ENCODE measurements at places on chromosomes 16 and 17. TPM values are rescaled to one million over a fixed set of nuclear protein-coding genes. Genes with fewer than 3 reads are reported as not detected.

Gene FOXN1
- total RNA-seq, result not detected

DNA sequence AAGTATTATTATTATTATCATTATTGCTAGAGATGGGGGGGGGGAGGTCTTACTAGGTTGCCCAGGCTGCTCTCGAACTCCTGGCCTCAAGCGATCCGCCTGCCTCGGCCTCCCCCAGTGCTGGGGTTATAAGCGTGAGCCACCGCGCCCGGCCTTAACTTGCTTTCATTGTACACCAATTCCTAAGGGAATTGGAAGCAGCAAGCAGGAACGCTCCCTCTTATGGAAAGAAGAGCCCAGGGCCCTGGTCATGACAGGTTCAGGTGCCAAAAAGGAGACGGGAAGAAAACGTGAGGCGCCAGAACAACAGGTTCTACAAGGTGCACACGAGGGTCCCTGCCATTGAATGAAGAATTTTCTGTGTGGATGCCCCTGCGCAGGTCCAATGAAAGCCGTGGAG is 540 bp upstream of the RPL38 start:
- H3K27me3 ChIP-seq, result peaks cover 23% of the 10 kb centered on the region
- H3K4me1 ChIP-seq, result peaks cover 31% of the 10 kb centered on the region
- no peak for DNase-seq

Gene ABCA10
- 0.44 TPM for total RNA-seq

DNA sequence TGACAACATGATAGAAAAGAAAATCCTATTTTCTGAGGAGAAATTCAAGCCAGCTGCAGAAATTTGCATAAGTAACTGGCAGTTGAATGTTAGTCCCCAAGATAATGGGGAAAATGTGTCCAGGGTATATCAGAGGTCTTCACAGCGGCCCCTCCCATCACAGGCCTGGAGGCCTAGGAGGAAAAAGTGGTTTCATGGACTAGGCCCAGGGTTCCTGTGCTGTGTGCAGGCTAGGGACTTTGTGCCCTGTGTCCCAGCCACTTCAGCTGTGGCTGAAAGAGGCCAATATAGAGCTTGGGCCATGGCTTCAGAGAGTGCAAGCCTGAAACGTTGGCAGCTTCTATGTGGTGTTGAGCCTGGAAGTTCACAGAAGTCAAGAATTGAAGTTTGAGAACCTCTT is 35.6 kb downstream of the TMEM100 start:
- H3K27ac ChIP-seq, result no peak overlapping the region
- DNase-seq, result no peak
- no peaks in the 10 kb centered on the region for H3K36me3 ChIP-seq
- no peak overlapping the region for H3K4me3 ChIP-seq
- H3K4me1 ChIP-seq, result no peaks in the 10 kb centered on the region
- H3K27me3 ChIP-seq, result peaks cover 6% of the 10 kb centered on the region

GRCh38 chr17:73470316-73470826 is 158.6 kb upstream of the CDC42EP4 start:
- H3K27ac ChIP-seq, result no peak overlapping the region
- no peaks in the 10 kb centered on the region for H3K27me3 ChIP-seq
- H3K36me3 ChIP-seq, result no peaks in the 10 kb centered on the region

GRCh38 chr16:66605979-66606751 is 1.7 kb downstream of the CMTM3 start:
- H3K4me1 ChIP-seq, result peaks cover 33% of the 10 kb centered on the region
- peak overlapping the region; percentile 90 for H3K4me3 ChIP-seq
- peaks cover 19% of the 10 kb centered on the region for H3K36me3 ChIP-seq

- no peak for DNase-seq
- H3K36me3 ChIP-seq, result no peaks in the 10 kb centered on the region
- no peaks in the 10 kb centered on the region for H3K27me3 ChIP-seq
- H3K4me3 ChIP-seq, result no peak overlapping the region
- H3K27ac ChIP-seq, result no peak overlapping the region
Measured at GRCh38 chr16:35733971-35734702, 2274.7 kb downstream of the TP53TG3F start.

Gene GRIN2C
- 0.34 TPM for total RNA-seq

GRCh38 chr16:11253995-11254912 is 1.8 kb downstream of the SOCS1 start:
- peaks cover 40% of the 10 kb centered on the region for H3K36me3 ChIP-seq
- no peaks in the 10 kb centered on the region for H3K27me3 ChIP-seq
- H3K4me1 ChIP-seq, result peaks cover 46% of the 10 kb centered on the region
- H3K27ac ChIP-seq, result peak overlapping the region; percentile 90

DNA sequence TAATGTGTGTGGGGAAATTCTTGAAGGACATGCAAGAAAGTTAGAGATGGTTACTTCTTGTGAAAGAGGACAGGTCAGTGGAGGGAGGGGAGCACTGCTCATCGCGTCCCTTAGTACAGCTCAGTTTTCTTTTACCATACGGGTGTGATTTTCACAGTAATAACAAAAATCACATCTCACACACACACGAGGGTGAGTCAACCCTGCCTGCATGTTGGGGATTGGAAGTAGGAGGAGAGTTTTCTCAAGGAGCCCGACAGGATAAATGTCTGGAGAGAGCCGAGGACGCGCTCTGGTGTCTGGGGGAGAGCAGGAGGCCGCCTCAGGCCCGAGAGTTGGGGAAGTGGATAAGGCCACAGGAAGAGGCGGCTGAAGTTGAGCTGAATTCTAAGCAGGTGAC is 16.4 kb downstream of the PLCD3 start:
- no peak overlapping the region for H3K27ac ChIP-seq
- H3K4me1 ChIP-seq, result no peaks in the 10 kb centered on the region
- no peaks in the 10 kb centered on the region for H3K36me3 ChIP-seq
- DNase-seq, result no peak
- H3K27me3 ChIP-seq, result peaks cover 7% of the 10 kb centered on the region
- no peak overlapping the region for H3K4me3 ChIP-seq

DNA sequence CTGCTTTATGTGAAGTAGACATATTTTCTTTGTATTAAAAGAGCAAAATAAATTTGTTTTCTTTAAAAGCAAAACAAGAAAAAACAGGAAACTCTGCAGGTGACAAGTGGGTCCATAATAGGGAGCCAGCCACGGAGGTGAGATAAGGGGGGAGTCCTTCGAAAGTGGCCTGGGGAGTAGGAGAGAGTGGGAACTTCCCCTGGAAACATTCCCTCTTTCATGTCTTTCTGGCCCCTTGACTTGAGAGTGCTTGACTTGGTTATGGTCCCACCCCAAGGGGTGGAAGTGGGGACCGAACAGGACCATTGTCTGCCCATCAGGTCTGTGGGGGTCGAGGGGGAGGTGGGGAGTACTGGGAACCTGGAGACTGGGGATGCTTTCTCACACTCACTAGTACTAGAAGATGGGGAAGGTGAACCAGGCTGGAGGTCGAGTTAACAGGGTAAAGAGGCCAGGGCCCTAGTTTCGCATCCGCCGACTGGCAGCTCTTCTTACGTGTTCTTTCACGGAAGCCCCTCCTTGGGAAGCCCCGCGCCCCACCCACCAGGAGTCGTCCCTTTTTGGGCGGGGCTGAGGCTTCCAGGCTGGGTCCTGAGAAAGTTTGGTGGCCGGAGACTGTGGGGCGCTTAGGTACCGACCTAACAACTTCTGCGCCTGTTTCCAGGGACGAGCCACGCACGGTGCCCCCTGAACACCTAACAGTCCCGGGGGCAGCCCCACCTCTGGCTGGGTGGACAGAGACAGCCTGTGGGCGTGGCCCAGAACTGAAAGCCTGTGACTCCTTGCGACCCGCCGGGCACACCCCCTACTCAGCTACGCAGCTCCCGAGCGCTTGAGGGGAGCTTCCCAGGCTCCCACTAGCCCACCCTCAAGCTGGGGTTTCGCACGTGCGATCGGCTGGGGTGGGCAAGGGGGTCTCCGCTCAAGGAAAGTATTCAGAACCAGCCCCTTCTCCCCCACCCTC is 790 bp downstream of the TRADD start:
- H3K36me3 ChIP-seq, result peaks cover 5% of the 10 kb centered on the region
- peak overlapping the region; percentile 91 for H3K4me3 ChIP-seq
- peaks cover 48% of the 10 kb centered on the region for H3K4me1 ChIP-seq
- H3K27ac ChIP-seq, result peak overlapping the region; percentile 92
- DNase-seq, result peak; percentile 90

DNA sequence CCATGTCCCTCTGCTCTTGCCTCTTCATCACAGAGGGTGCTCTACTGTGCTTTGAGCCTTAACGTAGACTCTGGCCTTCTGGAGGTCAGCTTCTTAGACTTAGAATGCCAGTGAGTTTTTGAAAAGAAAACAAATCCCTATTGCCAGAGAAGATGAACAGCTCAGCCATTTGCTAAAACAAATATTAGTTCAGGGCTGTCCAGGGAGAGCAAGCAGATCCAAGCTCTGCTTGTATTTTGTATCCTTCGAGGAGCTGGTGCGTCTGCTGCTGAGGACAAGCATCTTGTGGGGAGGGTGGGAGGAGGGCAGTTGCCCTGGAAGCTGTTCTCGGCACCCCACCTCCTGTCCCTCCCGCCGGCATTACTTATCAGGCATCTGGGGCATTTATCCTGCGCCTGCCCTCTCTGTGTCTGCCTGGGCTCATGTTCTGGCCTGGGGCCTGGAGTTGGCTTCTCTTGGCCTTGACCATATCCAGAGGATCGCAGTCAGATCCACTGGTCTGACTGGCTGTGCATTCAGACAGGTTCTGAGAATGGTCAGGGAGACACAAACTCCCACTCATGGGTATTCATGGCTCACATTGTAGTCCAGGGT is 173.1 kb upstream of the NLRP1 start:
- H3K27ac ChIP-seq, result no peak overlapping the region
- no peaks in the 10 kb centered on the region for H3K36me3 ChIP-seq
- no peak for DNase-seq
- no peaks in the 10 kb centered on the region for H3K4me1 ChIP-seq

Gene TP53TG3D
- total RNA-seq, result not detected

Gene PITPNM3
- total RNA-seq, result 0.81 TPM

DNA sequence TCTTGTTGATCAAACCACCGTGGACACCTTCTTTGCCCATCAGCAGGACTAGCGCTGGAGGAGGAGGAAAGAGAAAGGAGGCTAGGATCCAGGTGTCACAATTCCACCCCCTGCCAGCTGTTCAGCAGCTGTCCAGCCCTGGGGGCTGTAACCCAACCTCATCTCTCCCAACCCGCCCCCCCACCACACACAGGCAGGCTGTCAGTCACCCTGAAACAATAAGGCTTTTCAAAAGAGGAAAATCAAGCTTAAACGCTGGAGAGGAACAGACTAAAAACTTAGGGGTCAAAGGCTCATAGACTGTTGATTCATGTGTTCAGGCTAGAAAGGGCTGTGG is 2.4 kb downstream of the PFN1 start:
- H3K36me3 ChIP-seq, result peaks cover 56% of the 10 kb centered on the region
- DNase-seq, result no peak
- H3K4me3 ChIP-seq, result peak overlapping the region; percentile 100
- H3K4me1 ChIP-seq, result peaks cover 70% of the 10 kb centered on the region
- peak overlapping the region; percentile 94 for H3K27ac ChIP-seq

DNA sequence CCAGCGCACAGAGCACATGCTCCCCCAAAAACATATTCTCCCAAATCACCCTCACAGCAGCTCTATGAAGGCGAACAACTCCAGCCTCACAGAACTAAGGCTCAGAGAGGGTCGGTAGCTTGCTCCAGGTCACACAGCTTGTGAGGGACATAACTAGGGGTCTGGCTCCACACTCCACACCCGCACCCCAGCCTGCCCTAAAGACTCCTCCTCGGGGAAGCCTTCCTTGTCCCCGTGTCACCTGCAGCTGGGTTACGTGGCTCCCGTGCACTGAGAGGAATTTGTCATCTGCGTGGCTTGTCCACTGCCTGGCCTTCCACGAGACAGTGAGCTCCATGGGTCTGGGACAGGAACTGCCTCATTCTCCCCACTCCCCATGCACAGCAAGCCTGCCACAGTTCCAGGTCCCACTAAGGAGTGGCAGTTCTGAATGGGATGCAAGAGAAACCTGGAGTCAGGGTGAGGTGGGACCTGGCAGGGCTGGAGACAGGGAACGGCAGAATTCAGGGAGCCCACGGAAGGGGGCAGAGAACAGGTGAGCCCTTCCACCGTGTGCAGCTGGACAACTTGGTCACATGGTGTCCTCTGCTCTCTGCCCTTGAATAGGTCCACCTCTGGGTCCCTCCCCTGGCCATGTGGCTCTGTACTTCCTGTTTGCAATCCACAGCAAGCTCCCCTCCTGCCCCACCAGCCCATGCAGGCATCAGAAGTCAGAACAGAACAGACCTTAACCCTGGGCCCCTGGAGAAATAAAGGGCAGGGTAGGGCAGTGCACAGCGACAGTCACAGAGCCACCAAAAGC is 27.4 kb downstream of the TNFRSF13B start:
- no peak overlapping the region for H3K27ac ChIP-seq
- H3K4me1 ChIP-seq, result no peaks in the 10 kb centered on the region
- no peaks in the 10 kb centered on the region for H3K36me3 ChIP-seq
- H3K4me3 ChIP-seq, result no peak overlapping the region

- no peak overlapping the region for H3K4me3 ChIP-seq
- DNase-seq, result no peak
- no peak overlapping the region for H3K27ac ChIP-seq
- no peaks in the 10 kb centered on the region for H3K4me1 ChIP-seq
Measured at GRCh38 chr17:69907132-69907847, 167.7 kb upstream of the KCNJ16 start.

DNA sequence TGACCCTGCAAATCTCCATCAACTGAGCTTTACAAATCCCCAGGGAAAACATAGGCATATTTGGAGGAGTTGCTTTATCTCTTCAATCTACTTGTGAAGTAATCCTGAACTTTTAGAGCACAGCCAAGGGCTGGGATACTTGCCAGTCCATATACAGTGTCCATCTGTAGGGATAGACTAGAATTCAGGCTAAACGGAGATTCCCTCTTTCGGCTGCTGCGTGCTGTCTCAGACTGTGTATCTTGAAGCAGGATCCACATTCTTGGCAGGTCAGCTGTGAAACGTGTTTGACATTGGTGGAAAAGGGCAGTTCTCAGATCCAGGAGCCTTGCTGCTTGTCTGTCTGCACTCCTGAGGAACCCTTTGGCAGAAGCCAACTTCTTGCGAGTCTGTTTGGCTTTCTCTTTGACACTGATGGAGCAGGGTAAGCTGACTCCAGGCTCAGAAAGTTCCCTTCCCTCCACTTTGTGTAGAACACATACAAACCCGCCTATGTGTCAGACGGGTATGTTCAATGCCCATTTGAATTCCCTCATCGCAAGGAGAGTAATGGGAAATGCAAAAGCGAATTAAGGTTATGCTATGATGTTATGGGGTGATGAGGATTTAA is 221.8 kb downstream of the MAP2K4 start:
- no peaks in the 10 kb centered on the region for H3K36me3 ChIP-seq
- H3K27ac ChIP-seq, result no peak overlapping the region
- H3K4me1 ChIP-seq, result no peaks in the 10 kb centered on the region
- H3K27me3 ChIP-seq, result no peaks in the 10 kb centered on the region
- DNase-seq, result no peak

Gene CARD14
- total RNA-seq, result not detected

Measured in activated T-helper 1 cell treated with anti-CD3 and anti-CD28 coated beads, Interleukin-12 subunit alpha, Interleukin-12 subunit beta, Interleukin-2, Interleukin-4 antibody, amounts not matched to agents 30 ng/mL and 10 ng/mL and 1 ng/mL, durations not matched to agents 14 hours and 24 hours and 36 hours (primary cell).